ENCODE measurements at places on chromosomes 2 and 18.

GRCh38 chr2:203551778-203552177 is 16.7 kb upstream of the RAPH1 start:
- no peaks in the 10 kb centered on the region for H3K27me3 ChIP-seq
- H3K36me3 ChIP-seq: no peaks in the 10 kb centered on the region
- no peak overlapping the region for H3K4me3 ChIP-seq
- no peaks in the 10 kb centered on the region for H3K4me1 ChIP-seq

GRCh38 chr2:219581346-219581745 is 9.2 kb downstream of the INHA start:
- no peaks in the 10 kb centered on the region for H3K36me3 ChIP-seq
- no peaks in the 10 kb centered on the region for H3K27me3 ChIP-seq

DNA sequence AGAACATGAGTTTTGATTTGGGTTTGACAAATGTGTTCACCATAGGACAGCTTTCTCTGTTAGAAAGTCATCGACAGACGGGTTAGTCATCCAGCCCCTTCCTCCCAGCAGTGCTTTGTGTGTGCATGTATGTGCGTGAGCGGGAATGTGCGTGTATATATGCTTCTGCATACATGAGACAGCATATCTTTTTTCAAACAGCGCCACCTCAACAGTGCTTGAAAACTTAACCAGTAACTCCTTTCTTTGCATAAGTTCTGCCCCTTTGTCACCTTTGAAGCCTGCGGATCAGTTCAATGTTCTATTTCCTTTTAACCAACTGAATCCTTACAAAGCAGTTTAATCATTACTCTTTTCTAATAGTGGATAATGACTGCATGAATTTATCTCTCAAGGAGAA is 351.4 kb downstream of the LPIN1 start:
- H3K4me3 ChIP-seq: no peak overlapping the region
- no peaks in the 10 kb centered on the region for H3K27me3 ChIP-seq
- H3K27ac ChIP-seq: no peak overlapping the region
- H3K36me3 ChIP-seq: no peaks in the 10 kb centered on the region

- DNase-seq: no peak
- no peaks in the 10 kb centered on the region for H3K36me3 ChIP-seq
- H3K27me3 ChIP-seq: peaks cover 15% of the 10 kb centered on the region
- no peak overlapping the region for H3K4me3 ChIP-seq
- H3K27ac ChIP-seq: no peak overlapping the region
Observed at GRCh38 chr2:216404010-216404618, 8.2 kb upstream of the SMARCAL1 start.

DNA sequence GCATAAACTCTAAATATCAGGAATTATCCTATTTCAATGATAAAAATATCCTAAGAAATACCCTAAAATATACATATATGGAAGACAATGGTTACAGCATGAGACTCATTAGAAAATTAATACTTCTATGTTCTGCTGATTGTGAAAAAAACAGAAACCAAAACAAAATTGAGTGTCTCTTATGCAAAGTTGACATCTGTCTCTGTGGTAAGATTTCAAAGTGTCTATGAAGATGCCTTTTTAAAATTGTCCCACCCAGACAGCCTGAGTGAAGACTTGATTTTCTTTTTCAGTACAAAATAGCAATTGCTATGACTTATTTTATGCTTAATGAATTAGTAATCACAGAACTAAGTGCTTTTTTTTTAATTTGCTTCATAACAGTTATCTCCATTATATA is 1368.4 kb upstream of the LRRTM1 start:
- no peak overlapping the region for H3K4me3 ChIP-seq
- H3K27me3 ChIP-seq: no peaks in the 10 kb centered on the region
- no peak for DNase-seq

GRCh38 chr2:71935262-71935848 is 212.3 kb downstream of the CYP26B1 start:
- no peak overlapping the region for H3K4me3 ChIP-seq
- peaks cover 32% of the 10 kb centered on the region for H3K4me1 ChIP-seq
- no peaks in the 10 kb centered on the region for H3K36me3 ChIP-seq
- no peaks in the 10 kb centered on the region for H3K27me3 ChIP-seq
- peak; percentile 93 for DNase-seq
- H3K27ac ChIP-seq: peak overlapping the region; percentile 73
